Right cardiac atrium (tissue), 5 donors: ENCODE measurements at places on chromosomes 1 and 21. TPM values are rescaled to one million over a fixed set of nuclear protein-coding genes. Genes with fewer than 3 reads are reported as not detected.

The TNFRSF25 gene
- polyA plus RNA-seq = 6.6 TPM

The OR2T5 gene
- not detected for polyA plus RNA-seq

The RBM11 gene
- 2.3 TPM for polyA plus RNA-seq

The ERVH48-1 gene
- 0.07 TPM for polyA plus RNA-seq

The TMEM81 gene
- polyA plus RNA-seq = 2.6 TPM

The SIPA1L2 gene
- 32.7 TPM for polyA plus RNA-seq

The ESPN gene
- 0.23 TPM for polyA plus RNA-seq

The HSPG2 gene
- 257 TPM for polyA plus RNA-seq

The FCER1G gene
- 33.4 TPM for polyA plus RNA-seq

The GBP1 gene
- polyA plus RNA-seq = 6.2 TPM

The NT5C1A gene
- polyA plus RNA-seq = 5.7 TPM

The DNAJC8 gene
- polyA plus RNA-seq = 78.3 TPM
